Uterus (tissue), 4 donors: ENCODE measurements at places on chromosomes 3 and 15. TPM values are rescaled to one million over a fixed set of nuclear protein-coding genes. Genes with fewer than 3 reads are reported as not detected.

ARL14 gene
- not detected for total RNA-seq

C3orf20 gene
- not detected for total RNA-seq

USP50 gene
- not detected for total RNA-seq

PLSCR5 gene
- total RNA-seq, result not detected

DNA sequence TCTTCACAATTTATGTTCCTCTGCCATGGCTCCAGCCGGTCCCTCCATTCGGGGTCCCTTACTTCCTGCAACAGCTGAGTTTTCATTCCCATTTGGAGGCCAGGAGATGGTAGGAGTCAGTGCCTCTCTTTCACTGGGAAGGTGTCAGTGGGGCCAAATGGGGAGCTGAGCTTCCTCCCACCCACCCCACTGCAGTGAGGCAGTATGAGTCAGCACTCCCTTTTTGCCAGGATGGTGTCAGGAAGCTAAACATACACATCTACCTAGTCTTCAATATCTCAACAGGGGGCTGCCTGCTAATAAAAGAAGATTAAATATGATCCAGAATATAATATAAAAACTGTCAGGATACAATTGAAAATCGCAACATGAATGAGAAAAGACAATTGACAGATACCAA lies 12.7 kb upstream of the ACTC1 start:
- no peak for DNase-seq
- no peaks in the 10 kb centered on the region for H3K36me3 ChIP-seq
- no peaks in the 10 kb centered on the region for H3K27me3 ChIP-seq
- H3K4me3 ChIP-seq, result no peak overlapping the region
- H3K27ac ChIP-seq, result no peak overlapping the region

DNA sequence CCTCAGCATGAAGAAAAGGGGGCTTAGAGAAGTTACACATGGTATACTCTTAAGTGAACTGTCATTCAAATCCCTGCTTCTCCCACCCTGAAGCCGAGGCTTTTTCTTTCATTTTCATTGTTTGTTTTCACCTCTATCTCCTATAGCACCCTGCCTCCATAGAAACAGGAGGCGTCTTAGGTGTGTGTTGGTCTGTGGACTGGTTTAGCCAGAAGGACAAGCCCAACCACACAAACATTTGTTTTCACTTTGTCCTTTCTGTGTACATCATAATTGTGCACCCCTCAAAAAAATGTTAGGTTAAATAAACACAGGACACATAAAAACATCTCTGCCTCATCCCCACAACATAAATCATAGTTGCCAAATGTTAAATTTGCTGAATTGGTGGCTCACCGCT lies 73.3 kb upstream of the UBE2E2 start:
- H3K4me1 ChIP-seq, result no peaks in the 10 kb centered on the region
- H3K4me3 ChIP-seq, result peak overlapping the region; percentile 15
- H3K27me3 ChIP-seq, result no peaks in the 10 kb centered on the region
- DNase-seq, result no peak

DNA sequence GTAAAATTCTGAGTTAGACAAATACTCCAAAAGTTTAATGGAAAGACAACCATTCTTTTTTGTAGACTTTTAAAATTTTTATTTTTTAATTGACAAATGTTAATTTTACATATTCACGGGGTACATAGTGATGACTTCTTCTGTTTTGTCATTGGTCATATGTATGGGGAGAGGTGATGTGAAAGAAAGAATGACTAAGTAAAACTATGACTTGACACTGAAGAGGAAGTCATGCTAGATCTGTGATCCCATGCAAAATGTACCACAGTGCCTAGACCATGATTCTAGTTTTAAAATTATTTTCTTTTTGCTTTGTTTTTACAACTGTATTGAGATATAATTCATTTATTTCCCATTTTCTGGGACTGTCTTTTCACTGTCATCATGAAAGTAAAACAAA lies 281.6 kb downstream of the MBNL1 start:
- no peaks in the 10 kb centered on the region for H3K4me1 ChIP-seq
- H3K4me3 ChIP-seq, result no peak overlapping the region
- no peak overlapping the region for H3K27ac ChIP-seq
- H3K36me3 ChIP-seq, result no peaks in the 10 kb centered on the region

GRCh38 chr3:122253581-122253980 lies 70.1 kb downstream of the CASR start:
- no peak overlapping the region for H3K4me3 ChIP-seq
- H3K27me3 ChIP-seq, result no peaks in the 10 kb centered on the region
- H3K36me3 ChIP-seq, result no peaks in the 10 kb centered on the region
- no peak overlapping the region for H3K27ac ChIP-seq

DNA sequence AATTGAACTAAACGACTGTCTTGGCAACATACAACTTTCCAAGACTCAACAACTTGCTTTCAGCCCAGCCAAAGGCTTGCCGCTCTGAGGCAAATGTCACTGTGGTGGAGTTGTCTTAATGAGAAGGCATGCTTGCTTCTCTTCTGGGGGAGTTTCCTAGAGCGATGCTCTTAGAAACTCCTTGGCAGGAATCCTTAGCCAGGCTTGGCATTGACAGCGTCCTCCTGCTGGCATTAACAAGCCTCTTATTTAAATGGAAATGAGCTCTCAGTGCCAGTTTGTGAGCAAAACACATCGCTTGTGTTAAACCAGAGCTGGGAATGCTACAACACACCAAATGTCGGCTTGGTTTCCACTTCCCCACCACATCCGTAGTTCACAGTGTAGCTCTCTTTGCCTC lies 265.5 kb upstream of the TPRG1 start:
- H3K4me1 ChIP-seq, result no peaks in the 10 kb centered on the region
- no peak for DNase-seq
- H3K4me3 ChIP-seq, result no peak overlapping the region
- H3K27ac ChIP-seq, result no peak overlapping the region
- H3K27me3 ChIP-seq, result no peaks in the 10 kb centered on the region
- H3K36me3 ChIP-seq, result no peaks in the 10 kb centered on the region

- no peak overlapping the region for H3K4me3 ChIP-seq
- H3K4me1 ChIP-seq, result no peaks in the 10 kb centered on the region
- H3K27me3 ChIP-seq, result no peaks in the 10 kb centered on the region
- H3K36me3 ChIP-seq, result no peaks in the 10 kb centered on the region
- no peak overlapping the region for H3K27ac ChIP-seq
- DNase-seq, result no peak
Observed at GRCh38 chr3:68808563-68808962, 123.8 kb downstream of the TAFA4 start.

DNA sequence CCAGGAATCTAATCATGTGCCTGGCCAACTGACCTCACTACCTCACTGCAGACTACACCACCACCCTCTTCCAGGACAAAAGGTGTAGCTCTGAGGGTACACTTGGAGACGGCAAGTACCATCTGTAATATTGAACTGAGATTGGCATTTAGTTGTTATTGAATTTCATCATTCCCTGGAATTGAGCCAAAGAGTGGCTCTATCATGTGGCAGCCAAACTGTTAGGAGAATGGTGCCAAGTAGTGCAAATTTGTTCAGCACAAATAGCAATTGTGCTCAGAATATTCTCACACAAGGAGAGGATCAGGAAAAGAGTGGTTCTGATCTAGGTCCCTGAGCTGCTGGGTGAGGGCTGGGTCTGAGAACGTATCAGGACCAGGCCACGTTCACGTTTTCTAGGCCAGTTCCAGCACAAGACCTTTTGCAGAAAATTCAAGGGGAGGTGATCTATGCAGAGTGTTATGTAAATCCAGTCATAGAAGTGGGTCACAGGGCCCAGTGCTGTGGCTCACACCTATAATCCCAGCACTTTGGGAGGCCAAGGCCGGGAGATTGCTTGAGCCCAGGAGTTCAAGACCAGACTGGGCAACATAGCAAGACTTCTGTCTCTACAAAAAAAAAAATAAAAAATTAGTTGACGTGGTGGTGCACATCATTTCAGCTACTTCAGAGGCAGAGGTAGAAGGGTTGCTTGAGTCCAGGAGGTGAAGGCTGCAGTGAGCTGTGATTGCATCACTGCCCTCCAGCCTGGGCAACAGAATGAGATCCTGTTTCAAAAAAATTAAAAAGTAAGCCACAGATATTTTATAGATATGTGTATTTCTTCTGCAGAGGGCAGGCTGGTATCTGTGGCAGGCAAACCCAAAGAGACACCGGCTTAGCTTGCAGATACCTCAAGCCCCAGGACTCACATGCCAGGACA lies 31.9 kb upstream of the CFAP161 start:
- no peaks in the 10 kb centered on the region for H3K36me3 ChIP-seq
- H3K27me3 ChIP-seq, result no peaks in the 10 kb centered on the region
- H3K4me1 ChIP-seq, result no peaks in the 10 kb centered on the region
- no peak for DNase-seq
- H3K4me3 ChIP-seq, result no peak overlapping the region
- H3K27ac ChIP-seq, result no peak overlapping the region

DNA sequence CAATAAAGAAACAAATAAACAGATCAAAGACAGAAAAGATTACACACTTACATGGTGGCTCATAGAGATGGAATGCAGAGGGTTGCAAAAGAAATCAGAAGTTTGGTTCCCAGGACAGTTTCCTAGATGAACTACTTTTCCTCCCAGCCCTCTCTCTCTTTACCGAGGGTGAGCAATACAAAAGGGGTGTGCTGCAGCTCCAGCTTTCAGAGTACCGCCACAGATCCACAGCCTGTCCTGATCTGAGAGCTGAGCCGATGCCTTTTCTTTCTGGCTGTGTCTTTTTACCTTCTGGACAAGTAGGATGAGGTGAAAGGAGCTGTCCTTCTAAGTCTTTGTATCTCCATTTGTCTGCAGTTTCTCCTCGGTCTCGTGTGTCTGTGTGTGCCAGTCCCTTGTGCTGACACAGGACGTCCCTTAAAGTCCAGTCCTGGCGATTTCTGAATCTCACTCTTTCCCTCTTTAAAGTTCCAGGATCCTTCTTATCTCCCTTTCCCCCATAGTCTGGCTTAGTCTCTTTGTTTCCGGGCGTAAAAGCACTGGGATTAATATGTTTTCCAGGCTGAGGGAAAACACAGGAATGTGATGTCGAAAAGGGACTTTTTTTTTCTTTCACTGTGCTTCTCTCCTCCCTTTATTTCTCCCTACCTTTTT lies 540 bp downstream of the CCDC80 start:
- H3K4me1 ChIP-seq, result peaks cover 7% of the 10 kb centered on the region
- peak overlapping the region; percentile 92 for H3K27ac ChIP-seq
- no peaks in the 10 kb centered on the region for H3K36me3 ChIP-seq
- peak; percentile 34 for DNase-seq
- H3K27me3 ChIP-seq, result no peaks in the 10 kb centered on the region
